Caki2 (cell line): ENCODE measurements at places on chromosomes 1 and 21. TPM values are rescaled to one million over a fixed set of nuclear protein-coding genes. Genes with fewer than 3 reads are reported as not detected.
A peak's percentile ranks its signal among the peaks of the same experiment; 100 is the strongest.

SLAMF8 gene
- not detected in 2 replicates for total RNA-seq

S100A10 gene
- 456 and 483 TPM in 2 replicates for total RNA-seq

GRHL3 gene
- 0.03 and 0.26 TPM in 2 replicates for total RNA-seq

NIPAL3 gene
- total RNA-seq = 10.4 and 11.8 TPM in 2 replicates

NUF2 gene
- total RNA-seq = 17.8 and 24.5 TPM in 2 replicates

AGBL4 gene
- total RNA-seq = not detected in 2 replicates

KHDC4 gene
- 9.8 and 33.9 TPM in 2 replicates for total RNA-seq

OTUD3 gene
- 2.5 and 4.9 TPM in 2 replicates for total RNA-seq

SPRR2E gene
- total RNA-seq = not detected in 2 replicates

ADAMTS5 gene
- under 0.01 and 0.35 TPM in 2 replicates for total RNA-seq

LHX8 gene
- not detected in 2 replicates for total RNA-seq

KLHDC9 gene
- 3.7 and 23.8 TPM in 2 replicates for total RNA-seq

ZFP69B gene
- 1.1 and 2.3 TPM in 2 replicates for total RNA-seq

CIART gene
- 10.3 and 15.3 TPM in 2 replicates for total RNA-seq

NBPF4 gene
- total RNA-seq = not detected in 2 replicates

DNA sequence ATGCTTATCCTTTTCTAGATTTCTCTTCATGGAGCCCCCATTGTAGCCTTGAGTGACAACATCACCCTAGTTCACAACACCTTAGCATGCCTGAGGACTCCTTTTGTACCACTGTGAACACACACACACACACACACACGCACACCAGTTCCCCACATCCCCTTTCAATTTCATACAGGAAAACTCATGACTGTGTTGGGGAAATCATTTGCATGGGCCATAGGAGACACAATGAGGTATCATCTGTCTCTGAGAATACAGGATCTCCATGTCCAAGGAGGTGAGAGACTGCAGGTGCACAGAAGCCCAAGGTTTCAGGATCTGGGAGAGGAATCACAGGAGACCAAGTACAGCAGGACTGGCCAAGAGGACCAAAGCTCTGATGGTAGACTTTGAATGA lies 119.7 kb downstream of the TPTE start:
- no peak for DNase-seq

GRCh38 chr1:8162168-8162567 lies 136.1 kb upstream of the ERRFI1 start:
- DNase-seq = no peak

GRCh38 chr1:175804561-175804960 lies 61.2 kb upstream of the TNR start:
- DNase-seq = no peak

DNA sequence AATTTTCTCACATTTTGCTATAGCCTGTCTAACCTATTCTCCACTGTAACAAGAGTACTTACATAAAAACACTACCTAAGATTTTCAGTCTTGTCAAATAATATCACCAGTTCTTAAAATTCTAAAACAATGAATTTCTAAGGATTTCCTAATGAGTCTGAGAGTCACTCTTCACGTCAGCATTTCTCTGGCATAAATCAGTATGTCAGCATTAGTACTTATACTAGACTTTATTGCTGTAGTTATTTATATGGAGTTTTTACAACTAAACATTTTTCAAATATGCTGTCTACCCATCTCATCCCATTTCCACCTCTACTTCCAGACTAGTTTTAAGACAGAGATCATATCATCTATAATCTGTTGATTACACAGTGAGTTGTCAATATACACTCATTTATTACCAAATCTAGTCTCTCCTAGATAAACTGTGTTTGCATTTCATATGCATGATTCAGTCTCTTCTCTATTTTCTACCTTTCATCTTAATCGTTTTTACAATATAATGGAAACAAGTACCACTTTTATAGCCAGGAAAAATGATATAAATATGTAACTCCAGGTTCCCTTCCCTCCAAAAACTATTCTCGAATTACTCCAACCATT lies 32.8 kb downstream of the LIN9 start:
- DNase-seq = no peak

GRCh38 chr21:45996311-45997204 lies 15.0 kb downstream of the COL6A1 start:
- no peak for DNase-seq

DNA sequence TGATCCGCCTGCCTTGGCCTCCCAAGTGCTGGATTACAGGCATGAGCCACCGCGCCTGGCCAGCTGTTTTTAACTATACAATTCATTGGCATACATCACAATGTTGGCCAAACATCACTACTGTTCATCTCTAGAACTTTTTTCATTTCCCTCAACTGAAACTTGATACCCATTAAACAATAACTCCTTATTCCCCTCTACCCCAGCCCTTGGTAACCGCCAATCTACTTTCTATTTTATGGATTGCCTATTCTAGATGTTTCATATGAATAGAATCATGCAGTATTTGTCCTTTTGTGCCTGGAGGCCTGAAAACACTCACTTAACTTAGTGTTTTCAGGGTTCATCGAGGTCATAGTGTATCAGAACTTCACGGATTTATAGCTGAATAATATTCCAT lies 16.2 kb downstream of the BTF3L4 start:
- DNase-seq = no peak

- no peak for DNase-seq
Measured at GRCh38 chr1:218636548-218636947, 291.4 kb downstream of the TGFB2 start.

- no peak for DNase-seq
Measured at GRCh38 chr1:106921186-106921585, 135.3 kb upstream of the PRMT6 start.

DNA sequence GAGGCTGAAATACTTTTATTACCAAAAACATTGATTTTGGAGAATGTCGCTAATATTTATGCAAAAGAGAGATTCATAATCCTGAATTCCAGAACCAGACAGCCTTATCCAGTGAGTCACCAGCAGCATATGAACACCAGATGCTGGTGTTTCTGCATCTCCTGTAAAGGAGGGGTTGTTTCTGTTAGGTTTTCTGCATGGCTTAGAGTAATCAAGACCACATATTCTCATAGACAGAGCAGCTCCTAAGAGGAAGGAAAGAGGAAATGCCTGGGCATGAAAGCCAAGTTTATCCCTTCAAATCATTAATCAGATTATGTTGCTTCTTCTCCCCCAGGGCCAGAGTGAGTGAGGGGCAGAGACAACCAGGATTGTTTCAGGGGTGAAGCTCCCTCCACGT lies 86.2 kb downstream of the NGF start:
- DNase-seq = no peak

GRCh38 chr1:191869790-191870312 lies 288.4 kb upstream of the RGS18 start:
- no peak for DNase-seq

- DNase-seq = no peak
Measured at GRCh38 chr21:42313501-42313969, 1.7 kb downstream of the TFF3 start.

DNA sequence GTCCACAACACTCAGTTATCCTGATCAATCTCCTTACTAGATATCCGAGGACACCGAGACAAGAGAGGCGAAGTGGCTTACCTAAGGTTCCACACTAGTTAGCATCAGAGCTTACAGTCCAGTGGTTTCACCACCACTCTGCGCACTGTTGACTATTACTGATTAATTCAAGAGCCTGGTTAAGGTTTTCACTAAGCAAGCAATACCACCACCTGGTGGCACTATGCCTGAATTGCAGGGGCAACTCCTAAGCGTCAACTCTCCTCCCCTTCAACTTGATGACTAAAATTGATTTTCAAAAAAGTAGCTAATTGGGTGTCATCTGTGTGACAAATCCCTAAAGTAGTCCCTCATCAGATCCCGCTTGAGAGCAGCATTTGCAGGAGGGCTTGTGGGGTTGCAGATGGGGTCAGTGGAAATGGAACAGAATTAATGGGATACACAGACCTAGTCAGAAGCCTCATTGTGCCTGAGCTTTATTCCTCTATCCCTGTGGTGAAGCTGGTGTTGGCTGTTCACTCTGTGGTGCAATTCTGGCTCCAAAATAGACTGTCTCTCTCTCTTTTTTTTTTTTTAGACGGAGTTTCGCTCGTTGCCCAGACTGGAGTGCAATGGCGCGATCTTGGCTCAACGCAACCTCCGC lies 9.1 kb downstream of the TTC22 start:
- peak; percentile 25 for DNase-seq

DNA sequence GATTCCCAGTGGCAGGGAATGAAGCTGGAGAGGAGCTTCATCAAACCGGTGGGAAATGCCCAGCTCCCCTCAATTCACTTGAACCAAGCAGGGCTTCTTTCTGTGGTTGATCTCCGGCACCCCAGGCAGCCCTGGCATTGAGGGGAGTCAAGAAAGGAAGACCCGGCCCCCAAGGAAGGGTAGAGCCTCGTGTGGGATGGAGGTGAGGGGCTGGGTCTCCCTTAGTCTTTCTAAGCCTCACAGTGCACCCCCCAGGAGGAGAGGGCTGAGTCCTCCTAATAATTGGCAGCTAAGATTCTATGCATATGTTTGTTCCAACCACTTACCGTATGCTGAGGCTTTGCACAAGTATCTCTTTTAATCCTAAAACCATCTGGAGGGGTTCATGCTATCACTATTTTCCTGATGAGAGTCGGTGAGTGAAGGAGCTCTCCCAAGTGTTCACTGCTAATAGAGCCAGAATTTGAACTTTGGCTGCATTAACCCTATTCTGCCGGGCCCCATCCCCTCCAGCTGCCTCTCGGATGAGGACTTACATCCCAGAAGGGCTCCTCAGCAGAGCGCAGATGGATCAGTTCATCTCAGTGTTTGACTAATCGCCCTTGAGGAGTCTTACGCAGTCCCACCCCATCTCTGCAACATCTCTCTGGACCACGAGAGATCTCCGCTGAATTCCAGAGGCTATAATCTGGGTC lies 33.1 kb upstream of the TMEM51 start:
- no peak for DNase-seq

DNA sequence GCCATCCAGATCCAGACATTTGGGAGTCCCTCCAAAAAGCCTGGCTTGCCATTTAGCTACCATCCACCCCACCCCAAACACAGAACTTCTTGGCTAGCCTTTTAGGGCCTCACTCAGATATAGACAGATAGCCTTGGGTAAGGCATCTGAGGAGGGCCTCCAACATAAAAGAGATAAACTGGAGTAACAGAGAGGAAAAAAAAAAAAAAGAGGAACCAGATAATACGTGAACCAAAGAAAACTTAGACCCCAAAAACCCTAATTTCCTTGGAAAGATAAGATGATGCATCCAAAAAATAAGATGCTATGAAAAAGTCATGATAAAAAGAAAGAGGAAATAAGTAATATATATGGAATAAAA lies 19.8 kb upstream of the LSS start:
- no peak for DNase-seq

DNA sequence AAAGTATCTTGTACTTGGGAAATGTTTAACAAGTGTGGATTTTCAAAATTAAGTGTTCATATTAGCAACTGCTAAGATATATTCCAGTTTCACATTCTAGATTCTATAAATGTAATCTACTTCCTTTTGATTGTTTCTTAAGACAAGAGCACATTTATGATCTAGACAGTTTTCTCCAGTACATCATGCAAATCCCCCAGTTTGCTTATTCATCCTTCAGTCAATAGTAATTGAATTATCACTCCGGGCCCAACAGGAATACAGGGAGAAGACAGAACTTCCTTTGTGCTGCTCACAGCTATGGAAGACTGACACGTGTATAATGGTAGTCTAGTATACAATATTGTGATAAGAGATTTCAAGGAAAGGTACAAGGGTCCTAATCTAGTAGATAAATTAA lies 14.5 kb downstream of the PLA2G4A start:
- DNase-seq = no peak

DNA sequence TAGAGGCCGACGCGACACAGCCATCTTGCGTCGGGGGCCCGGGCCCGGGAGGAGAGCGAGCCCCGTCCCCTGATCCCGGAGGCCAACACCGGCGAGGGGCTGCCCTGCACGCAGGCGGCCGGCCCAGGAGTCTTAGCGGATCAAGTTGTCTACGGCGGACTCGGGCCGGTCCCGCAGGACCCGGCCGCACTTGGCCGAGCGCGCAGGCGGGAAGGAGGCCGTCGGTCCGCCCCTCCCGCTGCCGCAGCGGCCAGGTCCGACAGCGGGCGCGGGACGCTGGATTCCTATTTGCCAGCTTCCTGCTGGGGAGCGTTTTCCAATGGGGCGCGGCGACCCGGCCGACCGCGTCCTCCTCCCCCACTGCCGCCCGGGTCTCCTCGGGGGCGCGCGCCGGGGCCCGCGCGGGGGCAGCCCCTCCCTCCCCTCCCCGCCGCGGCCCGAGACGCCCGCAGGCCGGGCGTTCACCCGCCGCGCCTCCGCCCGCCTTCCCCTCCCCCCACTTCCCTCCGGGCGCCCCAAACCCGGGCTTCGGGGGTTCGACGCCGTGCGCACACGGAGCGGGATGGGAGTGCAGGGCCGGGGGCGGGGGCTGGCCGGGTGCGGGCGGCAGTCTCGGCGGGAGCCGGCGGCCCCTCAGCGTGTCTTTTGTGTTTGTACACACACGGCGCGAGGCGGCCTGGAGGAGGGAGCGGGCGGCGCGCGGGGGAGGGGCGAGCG lies 517 bp upstream of the H3-3A start:
- DNase-seq = peak; percentile 90

GRCh38 chr21:43304206-43304605 lies 122.7 kb downstream of the SIK1 start:
- no peak for DNase-seq

DNA sequence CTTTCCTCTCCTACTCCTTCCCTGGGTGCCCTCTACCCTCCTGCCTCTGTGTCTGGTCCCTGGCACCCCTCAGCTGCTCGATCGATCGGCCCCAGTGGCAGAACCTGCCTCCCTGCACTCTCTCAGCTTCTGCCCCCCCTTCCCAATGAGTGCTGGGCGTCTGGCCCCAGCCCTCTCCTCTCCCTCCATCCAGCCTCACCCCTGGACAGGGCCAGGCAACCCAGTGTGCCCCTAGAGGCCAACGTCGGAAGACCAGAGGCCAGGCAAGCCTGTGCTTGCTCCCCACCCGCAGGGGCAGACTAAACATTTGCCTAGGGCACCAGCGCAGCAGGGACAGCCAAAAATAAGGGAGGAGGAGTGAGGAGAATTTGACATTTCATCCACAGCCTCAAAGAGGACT lies 43.5 kb downstream of the LGR6 start:
- peak; percentile 47 for DNase-seq
